ENCODE measurements at places on chromosomes 4 and X.
A peak's percentile ranks its signal among the peaks of the same experiment; 100 is the strongest.

DNA sequence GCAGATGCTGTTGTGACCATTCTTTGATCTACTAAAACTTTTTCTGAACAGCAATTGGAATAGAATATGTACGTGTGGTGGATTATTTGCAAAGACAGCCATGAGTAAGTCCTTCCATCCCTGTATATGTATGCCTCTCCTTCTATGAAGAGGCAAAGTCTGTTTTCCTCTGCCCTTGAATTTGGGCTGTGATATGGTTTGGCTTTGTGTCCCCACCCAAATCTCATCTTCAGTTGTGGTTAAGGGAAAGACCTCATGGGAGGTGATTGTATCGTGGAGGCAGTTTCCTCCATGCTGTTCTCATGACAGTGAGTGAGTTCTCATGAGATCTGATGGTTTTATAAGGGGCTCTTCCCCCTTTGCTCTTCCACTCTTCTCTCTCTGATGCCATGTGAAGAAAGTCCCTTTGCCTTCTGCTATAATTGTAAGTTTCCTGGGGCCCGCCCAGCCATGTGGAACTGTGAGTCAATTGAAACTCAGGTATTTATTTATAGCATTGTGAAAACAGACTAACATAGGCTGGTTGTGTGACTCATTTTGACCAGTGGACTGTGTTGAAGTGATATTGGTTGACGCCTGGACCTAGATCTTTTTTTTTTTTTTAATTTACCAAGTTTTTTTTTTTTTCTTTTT, 108.3 kb upstream of the CAMK2D start:
- H3K27me3 ChIP-seq, result no peaks in the 10 kb centered on the region
- H3K4me1 ChIP-seq, result no peaks in the 10 kb centered on the region
- H3K36me3 ChIP-seq, result no peaks in the 10 kb centered on the region
- no peak for DNase-seq

GRCh38 chr4:148060264-148061140, 328.6 kb downstream of the ARHGAP10 start:
- H3K27me3 ChIP-seq, result no peaks in the 10 kb centered on the region
- no peak overlapping the region for H3K27ac ChIP-seq
- H3K4me1 ChIP-seq, result no peaks in the 10 kb centered on the region
- DNase-seq, result no peak

DNA sequence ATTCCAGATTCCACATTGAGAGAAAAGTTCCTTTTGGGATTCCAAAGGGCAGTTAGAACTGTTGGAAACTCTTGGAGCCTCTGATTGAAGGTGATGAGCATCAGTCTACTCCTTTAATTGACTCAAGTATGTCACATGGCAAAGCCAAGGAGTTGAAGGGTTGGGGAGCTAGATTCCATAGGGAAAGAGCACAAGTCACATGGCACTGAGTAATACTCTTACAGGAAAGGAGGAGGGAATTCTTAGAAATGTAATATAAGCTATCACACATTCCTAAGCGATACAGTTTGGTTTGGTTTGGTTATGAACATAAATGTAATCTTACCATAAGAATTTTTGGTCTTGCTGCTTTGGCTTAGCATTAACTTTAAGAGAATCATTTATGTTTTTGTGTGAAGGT, 15.7 kb downstream of the SPCS3 start:
- no peak overlapping the region for H3K4me3 ChIP-seq
- no peak for DNase-seq
- H3K27me3 ChIP-seq, result no peaks in the 10 kb centered on the region
- no peaks in the 10 kb centered on the region for H3K4me1 ChIP-seq
- peaks cover 17% of the 10 kb centered on the region for H3K36me3 ChIP-seq

- H3K27me3 ChIP-seq, result no peaks in the 10 kb centered on the region
- no peak overlapping the region for H3K27ac ChIP-seq
- no peaks in the 10 kb centered on the region for H3K36me3 ChIP-seq
- H3K4me1 ChIP-seq, result no peaks in the 10 kb centered on the region
Observed at GRCh38 chr4:127852661-127853060, 28.0 kb upstream of the PLK4 start.

- H3K4me3 ChIP-seq, result no peak overlapping the region
- no peaks in the 10 kb centered on the region for H3K36me3 ChIP-seq
- DNase-seq, result no peak
- H3K27me3 ChIP-seq, result no peaks in the 10 kb centered on the region
Observed at GRCh38 chrX:18994713-18995112, 10.8 kb upstream of the PHKA2 start.

GRCh38 chrX:45017946-45018345, 145.0 kb downstream of the KDM6A start:
- no peaks in the 10 kb centered on the region for H3K27me3 ChIP-seq
- no peak for DNase-seq
- H3K4me3 ChIP-seq, result no peak overlapping the region
- no peaks in the 10 kb centered on the region for H3K4me1 ChIP-seq

GRCh38 chrX:81866873-81867272, 665.0 kb downstream of the SH3BGRL start:
- H3K4me3 ChIP-seq, result no peak overlapping the region
- no peaks in the 10 kb centered on the region for H3K27me3 ChIP-seq
- no peak for DNase-seq
- no peaks in the 10 kb centered on the region for H3K36me3 ChIP-seq
- no peaks in the 10 kb centered on the region for H3K4me1 ChIP-seq

GRCh38 chr4:141036786-141037185, 96.5 kb downstream of the RNF150 start:
- H3K27me3 ChIP-seq, result no peaks in the 10 kb centered on the region
- H3K4me3 ChIP-seq, result no peak overlapping the region
- H3K27ac ChIP-seq, result no peak overlapping the region
- H3K4me1 ChIP-seq, result no peaks in the 10 kb centered on the region

GRCh38 chrX:29947225-29947624, 268.1 kb upstream of the MAGEB2 start:
- no peak for DNase-seq
- no peaks in the 10 kb centered on the region for H3K4me1 ChIP-seq
- no peaks in the 10 kb centered on the region for H3K36me3 ChIP-seq

- no peak overlapping the region for H3K27ac ChIP-seq
- no peak overlapping the region for H3K4me3 ChIP-seq
- no peaks in the 10 kb centered on the region for H3K27me3 ChIP-seq
- no peak for DNase-seq
Observed at GRCh38 chr4:13910556-13910955, 283.0 kb upstream of the BOD1L1 start.

DNA sequence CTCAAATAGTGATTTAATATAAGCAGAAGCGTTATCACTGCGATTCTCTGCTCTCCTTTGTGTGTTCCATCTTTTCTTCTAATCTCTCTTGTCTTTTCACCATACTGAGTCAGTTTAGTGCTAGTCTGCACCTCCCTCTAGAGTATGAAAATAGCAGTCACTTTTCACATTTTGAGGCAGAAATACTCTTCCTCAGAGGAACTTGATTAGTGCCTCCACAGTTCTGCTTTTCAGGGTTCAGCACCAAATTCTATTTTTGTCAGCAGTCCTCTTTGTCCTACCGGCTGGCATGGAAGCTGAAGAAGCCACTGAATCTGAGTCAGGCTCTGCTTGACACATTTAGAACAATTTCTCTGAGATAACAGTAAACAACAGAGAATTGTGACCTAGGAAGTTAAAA, 49.7 kb upstream of the ANKRD17 start:
- peaks cover 17% of the 10 kb centered on the region for H3K4me1 ChIP-seq
- H3K4me3 ChIP-seq, result no peak overlapping the region
- no peaks in the 10 kb centered on the region for H3K27me3 ChIP-seq
- no peak overlapping the region for H3K27ac ChIP-seq

GRCh38 chrX:27336466-27337091, 126.6 kb downstream of the PPP4R3C start:
- H3K27me3 ChIP-seq, result no peaks in the 10 kb centered on the region
- H3K4me1 ChIP-seq, result peaks cover 4% of the 10 kb centered on the region
- no peak overlapping the region for H3K27ac ChIP-seq
- peak; percentile 22 for DNase-seq
- no peak overlapping the region for H3K4me3 ChIP-seq

DNA sequence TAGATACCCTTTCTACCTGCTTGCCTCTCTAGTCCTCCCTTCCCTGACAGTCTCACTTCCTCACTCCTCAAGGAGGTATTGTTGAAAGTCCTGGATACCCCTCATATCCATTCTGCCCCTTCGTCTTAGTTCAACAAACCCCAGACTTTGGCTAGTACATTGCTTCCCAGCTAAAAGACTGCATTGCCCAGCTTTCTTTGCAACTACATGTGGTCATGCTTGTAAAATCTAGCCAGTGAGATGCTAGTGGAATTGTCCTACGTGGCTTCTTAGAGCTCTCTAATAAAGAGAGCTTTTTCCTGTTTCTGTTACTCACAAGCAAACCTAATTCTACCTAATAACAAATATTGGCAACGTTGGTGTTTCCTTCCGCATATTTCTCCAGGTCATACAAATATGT, 237.9 kb upstream of the PSAPL1 start:
- H3K36me3 ChIP-seq, result no peaks in the 10 kb centered on the region
- DNase-seq, result no peak
- H3K4me1 ChIP-seq, result no peaks in the 10 kb centered on the region
- H3K27ac ChIP-seq, result no peak overlapping the region
- H3K27me3 ChIP-seq, result peaks cover 9% of the 10 kb centered on the region

Data from DND-41 (cell line).